Large intestine (tissue), 12 donors: ENCODE measurements at places on chromosomes 13 and 19. TPM values are rescaled to one million over a fixed set of nuclear protein-coding genes. Genes with fewer than 3 reads are reported as not detected.

PEG3 gene
- polyA plus RNA-seq = 24.4 TPM

CPB2 gene
- polyA plus RNA-seq = 0.10 TPM

DNA sequence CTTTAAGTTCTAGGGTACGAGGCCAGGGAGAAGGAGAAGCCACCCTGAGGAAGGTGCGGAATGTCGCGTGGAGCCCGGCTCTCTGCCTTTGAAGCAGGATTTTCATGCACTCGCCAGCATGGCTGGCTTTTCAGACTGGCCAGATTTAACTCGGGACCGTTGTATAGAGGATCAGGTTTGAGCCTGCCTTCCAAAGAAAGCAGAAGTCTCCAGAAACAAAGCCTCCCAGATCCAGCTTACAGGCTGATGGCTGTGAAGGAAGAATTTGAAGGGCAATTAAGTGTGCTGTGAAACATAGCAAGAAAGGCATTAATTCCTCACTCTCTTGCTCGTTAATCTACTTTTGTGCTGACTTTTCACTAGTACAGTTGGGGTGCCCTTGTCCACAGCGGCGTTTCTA, 140.2 kb downstream of the SOX1 start:
- no peak for DNase-seq

DNA sequence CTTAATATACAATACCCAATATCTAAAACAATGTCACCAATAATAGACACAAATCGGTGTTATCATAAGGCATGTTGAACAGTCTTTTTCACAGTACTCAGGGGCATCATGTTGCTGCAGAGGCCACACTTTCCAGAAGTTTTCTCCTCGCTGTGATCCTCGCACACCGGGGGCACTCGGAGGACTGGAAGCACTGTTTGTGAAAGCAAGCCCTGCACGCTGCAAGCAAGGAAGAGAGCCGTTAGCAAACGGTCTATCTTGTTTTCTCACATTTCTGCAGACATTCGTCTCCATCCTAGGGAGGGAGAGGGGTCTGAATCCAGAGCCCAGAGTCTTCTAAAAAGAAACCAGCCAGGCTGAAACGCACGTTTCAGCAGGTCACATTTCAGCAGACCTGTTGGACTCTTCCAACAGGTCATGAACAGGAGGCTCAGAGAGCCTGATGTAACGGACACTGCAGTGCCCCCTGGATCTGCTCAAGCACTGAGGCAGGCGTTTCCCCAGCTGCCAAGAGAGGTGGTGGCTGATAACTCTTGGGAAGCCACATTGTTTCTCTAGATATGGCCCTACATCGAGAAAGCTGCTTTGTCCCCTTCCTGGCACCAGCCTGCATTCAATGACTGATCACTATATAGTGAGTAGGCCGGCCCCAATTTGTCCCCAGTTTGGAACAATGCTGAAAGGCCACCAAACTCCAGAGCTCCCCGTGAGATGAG, 43.6 kb downstream of the RUBCNL start:
- DNase-seq = no peak

- no peak for DNase-seq
Observed at GRCh38 chr13:21078501-21078900, 17.1 kb upstream of the LATS2 start.

DNA sequence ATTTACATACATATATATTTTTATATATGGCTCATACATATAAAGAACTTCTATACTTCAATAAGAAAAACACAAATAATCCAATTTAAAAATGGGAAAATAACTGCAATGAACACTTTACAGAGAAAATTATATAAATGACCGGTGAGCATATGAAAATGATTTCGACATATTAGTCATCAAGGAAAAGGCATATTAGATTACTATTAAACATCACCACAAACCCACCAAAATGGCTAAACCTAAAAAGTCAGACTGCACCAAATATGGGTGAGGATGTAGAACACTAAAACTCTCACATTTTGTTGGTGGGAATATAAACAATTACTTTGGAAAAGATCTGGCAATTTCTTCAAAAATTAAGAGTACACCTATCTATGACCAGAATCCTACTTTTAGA, 316.2 kb downstream of the ENOX1 start:
- DNase-seq = no peak
